Forelimb muscle (tissue), 1 donor: ENCODE measurements at places on chromosomes 4 and X. TPM values are rescaled to one million over a fixed set of nuclear protein-coding genes. Genes with fewer than 3 reads are reported as not detected.

Gene ZCCHC18
- 2.5 TPM for polyA plus RNA-seq

Gene PSAPL1
- polyA plus RNA-seq = not detected

Gene LPAR4
- polyA plus RNA-seq = 43.1 TPM

DNA sequence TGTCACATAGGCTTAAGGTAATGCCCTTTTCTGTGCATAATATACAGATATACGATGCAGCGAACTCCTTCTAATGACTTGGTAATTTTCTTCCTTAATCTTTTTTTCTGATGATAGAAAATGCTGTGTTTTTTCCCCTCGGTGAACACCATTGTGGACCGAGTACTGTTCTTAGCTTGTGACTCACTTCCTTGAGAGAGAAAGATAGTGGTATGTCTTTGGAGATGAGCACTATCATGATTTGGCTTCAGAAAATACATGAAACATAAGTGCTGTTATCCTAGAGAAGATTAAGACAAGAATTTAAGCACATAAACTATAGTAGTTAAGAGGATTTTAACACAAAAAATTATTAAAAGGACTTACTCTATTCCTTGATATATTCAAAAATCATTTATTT lies 63.9 kb downstream of the RS1 start:
- DNase-seq = no peak

DNA sequence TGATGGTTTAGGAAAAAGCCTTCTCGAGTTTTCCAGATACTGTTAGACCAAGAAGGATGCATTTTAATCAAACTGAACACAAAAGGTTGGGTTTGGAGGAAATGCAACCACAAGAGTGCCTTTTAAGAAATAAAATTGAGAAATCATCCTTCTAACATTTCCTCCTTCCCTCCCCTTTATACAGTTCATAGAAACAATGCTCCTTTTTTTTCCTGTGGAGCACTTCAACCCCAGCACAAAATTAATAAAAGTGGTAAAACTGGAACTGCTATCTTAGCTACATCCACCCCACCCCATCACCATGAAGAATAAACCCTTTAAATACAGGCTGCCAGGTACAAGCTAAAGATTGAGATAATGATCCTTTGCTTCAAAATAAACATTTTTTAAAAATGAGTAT lies 211.1 kb downstream of the RELL1 start:
- no peak for DNase-seq

GRCh38 chrX:141158084-141158483 lies 18.8 kb downstream of the LDOC1 start:
- DNase-seq = no peak
